Thymus (tissue), 14 donors: ENCODE measurements at places on chromosomes 16 and 17.

- no peak for DNase-seq
These were observed 8.2 kb downstream of the UBE2I start for GRCh38 chr16:1317479-1318267.

DNA sequence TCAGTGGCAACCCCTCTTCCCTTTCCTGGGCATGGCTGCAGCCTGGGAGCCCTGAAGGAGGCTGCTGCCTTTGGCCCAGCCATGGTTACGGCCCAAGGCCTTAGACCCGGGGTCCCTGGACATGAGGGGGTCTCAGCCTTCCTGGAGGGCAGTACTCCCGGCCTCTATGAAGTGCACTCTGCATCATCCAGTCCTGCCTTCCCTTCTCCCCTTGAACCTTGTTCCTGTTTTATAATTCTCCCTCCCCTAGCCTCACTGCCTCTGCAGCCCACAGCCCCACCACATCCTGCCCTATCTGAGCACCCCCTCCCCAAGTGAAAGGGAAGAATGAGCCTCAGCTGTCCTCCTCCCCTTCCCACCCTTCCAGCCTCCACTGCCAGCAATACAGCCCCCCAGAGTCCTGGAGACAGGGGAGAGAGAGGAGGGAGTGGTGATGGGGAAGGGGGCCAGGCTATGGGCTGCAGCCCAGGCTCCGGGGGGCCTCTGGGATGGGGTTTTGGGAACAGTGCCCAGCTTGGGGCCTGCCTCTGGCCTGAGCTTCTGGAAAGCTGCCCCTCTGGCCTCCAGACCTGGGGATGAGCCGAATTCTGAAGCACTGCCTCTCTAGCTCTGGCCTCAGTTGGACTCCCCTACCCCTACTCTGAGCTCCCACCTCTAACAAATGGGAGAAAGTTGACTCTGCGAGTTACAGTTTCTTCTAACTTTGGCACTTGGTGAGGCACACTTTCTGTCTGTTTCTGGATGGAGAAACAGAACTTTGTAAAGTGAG lies 7.6 kb downstream of the CCR7 start:
- no peak for DNase-seq

- no peak for DNase-seq
These were observed 10.2 kb downstream of the PIK3R5 start for GRCh38 chr17:8955021-8955959.

DNA sequence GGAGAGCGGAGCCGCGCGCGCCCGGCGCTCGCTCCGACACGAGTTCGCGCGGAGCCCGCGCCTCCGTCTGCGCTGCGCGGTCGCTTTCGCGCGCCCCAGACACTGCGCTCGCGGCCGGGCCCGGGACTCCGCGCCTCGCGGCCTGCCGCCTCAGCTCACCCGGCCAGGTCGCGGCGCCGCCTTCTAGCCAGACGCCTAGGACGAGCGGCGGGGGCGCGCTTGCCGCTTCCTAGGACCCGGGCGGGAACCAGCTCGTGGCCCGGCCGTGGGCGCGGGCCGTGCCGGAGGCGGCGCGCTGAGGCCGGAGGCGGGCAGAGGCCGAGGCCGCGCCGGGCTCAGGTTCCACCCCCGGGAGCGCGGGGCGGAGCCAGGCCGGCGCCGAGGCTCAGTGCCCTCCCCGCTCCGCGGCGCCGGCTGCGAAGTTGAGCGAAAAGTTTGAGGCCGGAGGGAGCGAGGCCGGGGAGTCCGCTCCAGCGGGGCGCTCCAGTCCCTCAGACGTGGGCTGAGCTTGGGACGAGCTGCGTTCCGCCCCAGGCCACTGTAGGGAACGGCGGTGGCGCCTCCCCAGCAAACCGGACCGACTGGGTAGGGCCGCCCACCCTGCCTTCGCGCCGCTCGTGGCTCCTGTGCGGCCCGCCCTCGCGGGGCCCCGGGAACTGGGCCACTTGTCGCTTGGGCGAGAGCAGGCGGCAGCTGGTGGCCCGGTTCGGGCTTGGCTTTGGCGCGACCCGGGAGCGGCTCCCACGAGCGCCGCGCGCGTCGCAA lies at the start of gene SPHK1:
TSS of gene SPHK1 (plus strand) at position 388 of the 765 bp plus-strand sequence. CDS start 1,036 bp downstream, outside the sequence.
- DNase-seq = peak; percentile 50

DNA sequence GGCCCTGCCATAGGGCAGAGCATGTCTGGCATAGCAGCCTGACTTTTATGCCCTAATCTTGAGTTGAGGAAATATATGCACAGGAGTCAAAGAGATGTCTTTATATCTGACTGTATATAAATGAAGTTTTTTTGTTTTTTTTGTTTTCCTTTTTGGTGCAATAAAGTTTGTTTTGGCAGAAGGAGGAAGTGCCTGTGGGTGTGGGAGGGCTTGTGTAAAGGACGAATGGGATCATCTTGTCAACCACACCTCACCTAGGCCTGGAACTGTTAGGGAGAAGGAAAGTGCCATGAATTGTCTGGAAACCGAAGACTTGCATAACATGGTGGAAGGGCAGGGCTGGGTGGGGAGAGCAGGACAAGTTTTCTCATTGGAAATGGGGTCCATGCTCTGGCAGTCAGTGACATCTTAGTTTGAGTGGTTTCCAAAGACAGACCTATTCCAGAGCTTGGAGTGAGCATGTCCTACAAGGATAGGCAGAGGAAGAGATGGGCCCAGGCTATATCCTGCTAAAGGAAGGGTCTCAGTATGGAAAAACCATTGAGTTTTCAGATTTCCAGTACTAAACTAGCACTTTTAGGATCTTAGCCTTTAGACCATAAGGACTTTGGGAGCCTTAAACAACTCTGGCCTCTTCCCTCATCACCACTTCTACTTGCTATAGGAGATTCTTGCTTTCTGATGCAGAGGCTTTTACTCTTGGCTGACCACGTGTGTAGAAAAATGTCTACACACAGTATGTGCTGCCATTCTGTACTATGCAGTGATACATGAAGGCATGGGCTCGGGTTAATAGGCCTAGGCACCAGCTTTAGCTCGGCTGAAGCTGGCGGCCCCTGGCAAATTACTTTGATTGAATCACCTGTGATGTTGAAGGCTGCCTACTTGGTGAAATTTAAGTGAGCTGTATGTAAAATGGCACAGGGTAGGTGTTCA lies 15.5 kb downstream of the SNF8 start:
- DNase-seq = no peak
